ENCODE measurements at places on chromosomes 4 and X.

- H3K4me3 ChIP-seq, result peak overlapping the region; percentile 83
- DNase-seq, result no peak
- H3K27ac ChIP-seq, result peak overlapping the region; percentile 90
- H3K36me3 ChIP-seq, result peaks cover 60% of the 10 kb centered on the region
- peaks cover 18% of the 10 kb centered on the region for H3K4me1 ChIP-seq
- no peaks in the 10 kb centered on the region for H3K27me3 ChIP-seq
Measured at GRCh38 chr4:82898322-82899243, 2.0 kb upstream of the THAP9 start.

GRCh38 chr4:112889619-112890527 is 159.6 kb upstream of the ANK2 start:
- no peaks in the 10 kb centered on the region for H3K27me3 ChIP-seq
- H3K4me1 ChIP-seq, result peaks cover 7% of the 10 kb centered on the region
- DNase-seq, result no peak
- H3K4me3 ChIP-seq, result no peak overlapping the region
- no peaks in the 10 kb centered on the region for H3K36me3 ChIP-seq
- H3K27ac ChIP-seq, result no peak overlapping the region

DNA sequence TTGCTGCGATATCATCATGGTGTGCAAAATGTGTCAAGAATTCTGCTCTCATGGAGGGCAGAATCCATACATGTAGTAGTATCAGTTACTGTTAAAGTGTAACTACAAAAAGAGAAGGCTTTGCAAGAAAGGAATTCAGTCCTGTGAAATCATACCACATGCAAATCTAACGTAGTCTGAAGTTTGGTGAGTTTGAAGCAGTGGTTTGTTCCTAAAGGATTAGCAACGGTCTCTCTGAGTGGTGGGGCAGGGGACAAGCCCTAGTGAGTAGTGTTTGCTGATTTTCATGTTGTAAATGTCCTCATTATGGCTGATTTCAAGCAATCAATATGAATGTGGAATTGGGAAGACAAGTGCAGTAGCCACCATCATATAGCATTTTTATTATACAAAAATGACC is 47.1 kb upstream of the CLNK start:
- no peak overlapping the region for H3K4me3 ChIP-seq
- DNase-seq, result no peak
- no peak overlapping the region for H3K27ac ChIP-seq
- H3K4me1 ChIP-seq, result no peaks in the 10 kb centered on the region
- peaks cover 3% of the 10 kb centered on the region for H3K27me3 ChIP-seq

DNA sequence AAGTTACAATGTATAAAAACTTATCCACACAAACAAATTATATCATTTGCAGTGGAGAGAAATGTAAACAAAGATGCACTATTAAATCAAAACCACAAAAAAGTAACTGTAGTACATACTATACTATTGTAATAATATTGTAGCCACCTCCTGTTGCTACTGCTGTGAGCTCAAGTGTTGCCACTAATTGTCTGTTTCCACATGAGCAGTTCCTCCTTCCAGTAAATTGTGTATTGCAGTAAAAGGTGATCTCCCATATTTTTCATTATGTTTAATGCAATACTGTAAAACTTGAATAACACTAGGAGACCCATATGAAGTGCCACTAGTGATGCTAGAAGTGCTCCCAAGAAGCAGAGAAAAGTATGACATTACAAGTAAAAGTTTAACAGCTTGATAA is 11.7 kb downstream of the LIN54 start:
- no peaks in the 10 kb centered on the region for H3K27me3 ChIP-seq
- no peak overlapping the region for H3K4me3 ChIP-seq
- no peaks in the 10 kb centered on the region for H3K36me3 ChIP-seq
- DNase-seq, result no peak

DNA sequence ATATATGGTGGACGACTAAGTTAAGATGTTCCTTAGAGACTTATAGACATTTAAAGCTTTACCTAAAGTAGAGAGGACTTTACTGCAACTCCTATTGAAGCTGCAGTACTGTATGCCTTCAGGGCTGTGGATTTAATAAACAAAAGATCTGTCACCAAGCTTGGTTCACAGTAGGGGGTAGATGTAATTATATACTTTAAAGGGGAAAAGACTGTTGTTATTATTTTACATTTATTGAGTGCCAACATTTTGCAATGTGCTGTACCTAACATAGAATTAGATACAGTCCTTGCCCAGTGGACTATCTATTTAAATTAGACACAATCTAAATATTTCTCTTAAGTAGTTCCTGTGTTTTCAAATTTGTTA is 67.2 kb downstream of the SLIT2 start:
- no peaks in the 10 kb centered on the region for H3K36me3 ChIP-seq
- H3K27me3 ChIP-seq, result no peaks in the 10 kb centered on the region
- no peak for DNase-seq
- H3K4me3 ChIP-seq, result no peak overlapping the region
- no peaks in the 10 kb centered on the region for H3K4me1 ChIP-seq

- peaks cover 62% of the 10 kb centered on the region for H3K36me3 ChIP-seq
- peaks cover 33% of the 10 kb centered on the region for H3K4me1 ChIP-seq
- no peaks in the 10 kb centered on the region for H3K27me3 ChIP-seq
- peak overlapping the region; percentile 21 for H3K27ac ChIP-seq
- DNase-seq, result no peak
Measured at GRCh38 chr4:82423245-82424054, 6.8 kb downstream of the HNRNPDL start.

Data from RWPE2 (cell line).